ENCODE measurements at places on chromosomes 2 and 18. TPM values are rescaled to one million over a fixed set of nuclear protein-coding genes. Genes with fewer than 3 reads are reported as not detected.

GRCh38 chr18:48676756-48677368 is 138.0 kb downstream of the CTIF start:
- DNase-seq: no peak

DNA sequence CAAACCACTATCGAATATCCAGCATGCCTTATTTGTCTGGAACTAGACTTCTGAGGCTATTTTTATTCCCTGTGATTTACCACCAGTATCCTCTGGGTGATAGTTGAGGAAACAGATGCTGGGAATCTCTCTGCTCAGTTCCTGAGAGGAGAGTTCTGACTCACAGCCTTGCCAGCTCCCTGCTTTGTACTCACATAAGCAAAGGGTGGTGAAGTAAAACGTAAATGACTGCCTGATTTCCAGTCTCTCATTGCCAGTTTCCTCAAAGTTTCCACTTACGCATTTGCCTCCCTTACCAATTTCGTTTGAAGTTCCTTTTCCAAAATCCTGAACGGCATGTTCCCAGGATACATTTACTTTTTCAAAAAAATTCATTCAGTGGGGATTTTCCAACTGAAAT is 69.2 kb upstream of the HNRNPA3 start:
- DNase-seq: no peak

GRCh38 chr18:12741351-12741750 is 38.5 kb downstream of the PSMG2 start:
- DNase-seq: no peak

DNA sequence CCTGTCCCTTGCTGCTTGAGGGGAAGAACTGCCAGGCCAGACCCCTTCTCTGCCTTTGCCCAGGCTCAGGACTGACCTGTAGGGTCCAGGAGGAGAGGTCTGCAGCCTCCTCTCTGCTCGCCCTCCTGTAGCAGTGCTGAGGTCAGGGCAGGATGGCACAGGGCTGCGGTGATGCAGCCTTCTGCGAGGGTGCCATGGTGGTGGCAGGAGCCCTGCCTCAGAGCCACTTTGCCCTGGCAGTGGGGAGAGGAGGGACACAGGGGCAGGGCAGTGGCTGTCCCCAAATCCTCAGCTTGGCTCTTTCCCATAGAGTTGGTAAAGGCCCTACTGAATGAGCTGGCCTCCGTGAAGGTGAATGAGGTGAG is 884 bp downstream of the PROM2 start:
- no peak for DNase-seq

- no peak for DNase-seq
These were observed 1.3 kb downstream of the CALCRL start for GRCh38 chr2:187446711-187447110.

DNA sequence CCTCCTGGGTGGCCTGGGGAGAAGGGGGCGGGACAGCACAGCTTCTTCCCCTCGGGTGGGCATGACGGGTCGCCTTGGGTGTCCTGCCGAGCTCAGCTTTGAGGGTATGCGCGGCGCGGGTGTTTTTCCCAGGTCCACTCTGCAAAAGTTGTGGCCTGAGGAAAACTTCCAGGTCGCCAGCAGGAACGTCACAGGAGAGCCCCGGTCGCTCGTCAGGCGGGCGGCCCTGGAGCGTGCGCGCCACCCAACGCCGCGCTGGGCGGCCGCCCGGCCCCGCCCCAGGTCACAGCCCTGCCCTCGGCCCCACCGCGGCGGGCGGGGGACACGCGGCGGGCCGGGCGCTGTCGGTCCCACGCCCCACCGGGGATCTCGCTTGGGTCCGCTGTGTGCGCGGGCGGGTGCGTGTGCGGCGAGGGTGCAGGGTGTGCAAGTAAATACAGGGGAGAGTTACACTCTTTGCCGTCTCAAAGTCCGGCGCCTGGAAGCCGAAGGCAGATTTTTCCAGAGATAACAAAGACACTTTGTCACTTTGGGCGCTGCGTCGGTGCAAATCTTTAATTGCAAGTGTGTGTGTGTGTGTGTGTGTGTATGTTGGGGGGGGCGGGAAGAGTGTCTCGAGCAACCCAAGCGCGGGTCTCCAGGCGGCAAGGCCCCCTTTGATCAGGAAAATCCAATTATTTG is 616 bp upstream of the SP5 start:
- no peak for DNase-seq

DNA sequence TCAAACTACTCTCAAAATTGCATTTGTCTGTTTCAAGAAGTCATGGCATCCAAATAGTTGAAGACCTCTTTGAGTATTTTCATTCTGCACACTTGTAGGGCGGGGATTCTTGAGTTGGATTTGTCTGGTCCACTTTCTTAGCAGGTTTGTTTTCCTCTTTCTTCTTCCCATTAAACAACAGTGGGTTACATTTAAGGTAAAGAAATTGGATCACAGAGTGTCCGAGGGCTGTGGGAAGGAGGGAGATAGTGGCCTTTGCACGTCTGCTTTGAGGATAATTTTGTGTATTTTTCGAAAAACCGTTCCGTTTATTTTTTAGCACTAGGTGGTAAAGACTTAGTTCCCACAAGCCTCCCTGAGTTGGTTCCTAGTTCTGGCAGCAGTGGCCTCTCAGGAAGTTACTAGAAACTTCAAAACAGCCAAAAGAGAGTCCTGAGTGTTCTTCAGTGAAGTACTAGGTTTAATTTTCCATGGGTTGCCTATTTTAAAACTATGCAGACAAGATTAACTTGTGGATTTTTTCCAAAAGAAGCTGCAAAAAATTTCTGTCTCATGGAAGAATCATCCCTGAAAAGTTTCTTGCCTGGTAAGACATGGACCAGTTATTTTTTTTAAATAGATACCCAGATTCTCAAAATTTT is 107.9 kb downstream of the CDC42EP3 start:
- DNase-seq: no peak

DNA sequence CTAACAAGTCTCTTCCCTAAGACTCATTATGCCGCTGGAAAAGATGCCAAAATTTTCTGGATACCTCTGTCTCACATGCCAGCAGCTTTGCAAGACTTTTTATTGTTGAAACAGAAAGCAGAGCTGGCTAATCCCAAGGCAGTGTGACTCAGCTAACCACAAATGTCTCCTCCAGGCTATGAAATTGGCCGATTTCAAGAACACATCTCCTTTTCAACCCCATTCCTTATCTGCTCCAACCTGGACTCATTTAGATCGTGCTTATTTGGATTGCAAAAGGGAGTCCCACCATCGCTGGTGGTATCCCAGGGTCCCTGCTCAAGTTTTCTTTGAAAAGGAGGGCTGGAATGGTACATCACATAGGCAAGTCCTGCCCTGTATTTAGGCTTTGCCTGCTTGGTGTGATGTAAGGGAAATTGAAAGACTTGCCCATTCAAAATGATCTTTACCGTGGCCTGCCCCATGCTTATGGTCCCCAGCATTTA is 26.3 kb downstream of the DHRS9 start:
- DNase-seq: no peak

- no peak for DNase-seq
These were observed 558 bp downstream of the TTC39C start for GRCh38 chr18:24014986-24015638.

GRCh38 chr2:168192839-168193616 is 54.4 kb downstream of the STK39 start:
- no peak for DNase-seq

- DNase-seq: no peak
These were observed 179.2 kb downstream of the RIT2 start for GRCh38 chr18:42936289-42936688.

DNA sequence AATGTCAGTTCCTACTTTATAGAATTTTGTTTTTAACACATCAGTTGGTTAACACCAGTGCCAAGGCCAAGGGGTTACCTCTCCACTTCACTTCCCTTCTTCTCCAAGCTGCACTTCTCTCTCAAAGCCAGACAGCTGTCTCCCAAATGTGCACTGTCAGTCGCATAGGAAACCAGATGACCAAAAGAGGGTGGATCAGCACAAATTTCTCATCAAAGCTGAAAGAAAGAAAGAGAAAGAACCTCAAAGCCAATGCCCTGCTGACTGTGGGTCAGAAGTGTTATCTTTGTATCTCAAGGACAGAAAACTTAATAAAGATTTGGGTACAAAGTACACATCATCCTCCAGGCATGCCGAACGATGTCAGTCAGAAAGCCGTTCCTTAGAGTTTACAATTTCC is 32.2 kb downstream of the SPATS2L start:
- DNase-seq: no peak

DNA sequence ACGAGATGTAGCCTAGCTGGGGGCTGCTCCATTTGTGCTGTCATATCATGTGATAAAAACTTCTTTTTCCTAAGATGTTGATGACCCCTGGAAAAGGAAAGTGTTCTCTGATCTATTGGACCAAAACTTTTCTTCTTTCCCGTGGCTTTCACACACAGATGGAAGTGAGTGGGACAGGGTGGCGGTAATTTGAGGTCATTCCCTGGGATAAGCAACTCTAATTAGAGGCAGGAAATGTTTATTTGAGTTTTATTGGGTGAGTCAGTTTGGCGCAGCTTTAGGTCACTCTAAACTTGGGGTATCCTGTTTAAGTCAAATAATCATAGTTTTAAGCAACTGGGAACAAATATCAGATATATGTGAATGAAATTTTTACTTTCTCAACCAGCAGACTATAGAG is 221.0 kb upstream of the EPAS1 start:
- DNase-seq: no peak

Gene POTEC
- not detected for polyA plus RNA-seq

Gene UCN
- 1.9 TPM for polyA plus RNA-seq

Gene CFAP221
- 0.53 TPM for polyA plus RNA-seq

Gene CYTIP
- 0.62 TPM for polyA plus RNA-seq

Gene ANO7
- polyA plus RNA-seq: 0.83 TPM

Gene SPDYA
- polyA plus RNA-seq: 1.2 TPM

Gene EML6
- 26.8 TPM for polyA plus RNA-seq

Gene MGAT4A
- polyA plus RNA-seq: 3.8 TPM

Gene VWA3B
- 1.6 TPM for polyA plus RNA-seq

Gene IL37
- not detected for polyA plus RNA-seq

Gene ALLC
- polyA plus RNA-seq: not detected

Measured in forelimb muscle (tissue), 1 donor.